ENCODE measurements at places on chromosomes 7 and 10.
A peak's percentile ranks its signal among the peaks of the same experiment; 100 is the strongest.

DNA sequence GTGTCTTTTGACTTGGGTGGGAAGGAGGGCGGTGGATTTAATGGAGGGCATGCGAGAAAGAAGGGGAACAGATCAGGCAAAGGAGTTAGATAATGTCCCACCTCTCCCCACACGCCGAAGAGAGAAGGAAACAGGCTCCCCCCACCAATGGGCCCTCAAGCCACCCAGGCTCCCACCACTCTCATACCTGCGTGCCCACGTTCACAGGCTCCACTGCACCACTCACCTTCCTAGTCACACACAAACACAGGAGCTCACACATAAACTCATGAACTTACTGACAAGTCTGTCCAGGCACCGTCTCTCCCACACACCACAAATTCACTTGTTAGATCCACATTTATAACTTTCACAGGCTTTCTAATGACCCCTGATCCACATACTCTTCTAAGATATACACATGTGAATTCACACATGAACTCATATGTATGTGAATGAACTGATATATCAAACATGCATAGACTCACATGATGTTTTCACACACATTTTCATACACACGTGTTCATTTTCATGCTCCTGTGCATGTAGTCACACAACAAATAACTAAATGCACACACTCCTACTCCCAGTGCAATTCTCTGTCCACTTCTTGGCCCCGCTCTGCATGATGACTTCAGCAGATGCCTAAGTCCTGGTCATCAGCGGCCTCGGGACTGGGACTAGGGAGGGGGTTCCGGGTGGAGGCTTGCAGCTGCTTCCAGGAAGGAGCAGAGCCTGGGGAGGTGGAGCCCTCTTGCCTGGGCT is 1.5 kb downstream of the LZTS2 start:
- DNase-seq = no peak

DNA sequence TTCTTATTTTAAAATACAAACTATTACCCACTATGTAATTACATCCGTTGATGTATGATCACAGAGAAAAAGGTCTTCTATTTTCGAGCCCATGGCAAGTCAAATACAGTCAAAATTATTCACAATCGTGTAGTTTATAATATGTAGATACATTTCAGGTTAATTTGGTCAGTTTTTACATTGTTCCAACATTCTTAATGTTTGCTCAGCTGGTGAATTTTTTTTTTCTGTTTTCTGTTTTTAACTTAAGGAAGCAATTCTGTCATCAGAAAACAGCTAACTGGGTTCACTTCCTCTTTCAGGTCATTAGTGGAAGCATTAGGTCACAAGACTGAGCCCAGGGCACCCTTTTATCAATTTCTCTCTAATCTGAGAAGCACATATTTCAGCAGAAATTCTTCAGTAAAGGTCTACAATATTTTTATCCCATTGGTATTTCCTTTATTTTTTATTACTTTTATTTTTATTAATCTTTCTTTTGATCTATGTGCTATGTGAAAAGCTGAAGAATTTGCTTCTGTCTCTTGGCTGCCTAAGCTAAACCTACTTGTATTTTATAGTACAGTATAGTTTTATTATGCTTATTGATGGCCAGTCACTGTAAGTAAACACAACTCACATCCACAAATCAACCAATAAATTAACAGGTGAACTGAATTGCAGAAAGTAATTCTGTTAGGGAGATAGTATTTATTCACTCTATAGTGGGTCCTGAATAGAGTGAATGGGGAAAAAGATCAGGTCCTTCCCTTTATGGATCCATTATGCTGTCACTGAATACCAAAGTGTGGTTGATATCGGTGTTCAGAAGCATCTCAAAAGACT is 84.6 kb downstream of the ICA1 start:
- no peak for DNase-seq

DNA sequence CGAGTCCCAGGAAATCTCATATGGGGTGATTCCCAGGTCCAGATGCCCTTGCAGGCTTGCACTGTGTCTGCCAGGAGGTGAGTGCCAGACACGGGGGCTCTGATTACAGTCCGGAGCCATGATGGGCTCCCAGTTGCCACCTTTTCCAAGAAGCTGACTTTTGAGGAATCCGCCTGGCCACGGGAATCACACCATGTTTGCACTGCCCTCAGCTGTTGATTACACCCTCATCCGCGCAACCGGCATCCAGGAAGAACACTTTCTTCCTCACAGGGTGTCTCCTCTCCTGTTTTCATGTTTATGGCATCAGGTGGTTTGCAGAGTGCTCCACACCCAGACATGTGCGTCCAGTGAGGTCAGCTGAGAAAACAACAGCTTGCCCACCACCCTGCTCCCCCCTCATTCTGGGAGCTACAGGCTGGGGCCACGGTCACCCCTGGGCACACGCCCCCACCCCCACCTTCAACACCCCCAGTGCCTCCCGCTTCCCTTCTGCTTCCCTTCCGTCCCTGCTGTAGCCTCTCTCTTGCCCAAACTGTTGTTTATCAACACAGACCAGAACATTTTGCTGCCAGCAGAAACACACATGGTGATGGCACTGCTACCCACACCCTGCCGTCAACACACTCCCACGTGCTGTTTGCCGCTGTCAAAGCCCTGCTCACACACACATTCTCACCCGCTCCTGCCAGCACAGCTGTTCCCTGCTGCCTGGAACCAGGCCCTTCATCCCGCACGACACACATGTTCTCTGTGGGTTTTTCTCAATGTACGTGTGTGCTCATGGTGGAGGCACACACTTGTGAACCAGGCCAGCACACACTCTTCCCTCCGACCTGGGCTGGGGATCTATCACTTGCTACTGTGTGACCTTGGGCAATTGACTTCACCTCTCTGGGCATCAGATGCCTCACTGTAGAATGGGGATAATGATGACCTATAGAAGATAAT is 35.8 kb downstream of the DDIT4 start:
- DNase-seq = no peak

DNA sequence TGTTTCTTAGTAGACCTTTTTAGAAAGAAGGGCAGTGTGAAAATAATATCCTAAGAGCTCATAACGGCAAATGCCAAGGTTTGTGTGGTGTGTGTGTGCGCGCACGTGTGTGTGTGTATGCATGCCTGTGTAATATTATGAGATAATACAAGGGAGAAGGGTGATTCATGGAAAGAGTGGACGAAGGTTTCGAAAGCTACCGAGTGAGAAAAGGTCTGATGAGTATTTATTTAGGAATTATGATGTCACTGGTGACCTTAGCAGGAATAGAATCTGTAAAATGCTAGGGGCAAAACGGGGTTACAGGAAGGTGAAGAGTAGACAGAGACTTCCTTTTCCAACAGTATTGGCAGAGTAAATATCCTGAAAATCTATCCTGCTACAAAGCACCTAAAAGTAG is 107.3 kb downstream of the AHR start:
- peak; percentile 95 for DNase-seq

GRCh38 chr7:44631458-44632115 is 25.2 kb downstream of the OGDH start:
- no peak for DNase-seq

All from SW 1271 (cell line).